ENCODE measurements at places on chromosomes 1 and 21.

DNA sequence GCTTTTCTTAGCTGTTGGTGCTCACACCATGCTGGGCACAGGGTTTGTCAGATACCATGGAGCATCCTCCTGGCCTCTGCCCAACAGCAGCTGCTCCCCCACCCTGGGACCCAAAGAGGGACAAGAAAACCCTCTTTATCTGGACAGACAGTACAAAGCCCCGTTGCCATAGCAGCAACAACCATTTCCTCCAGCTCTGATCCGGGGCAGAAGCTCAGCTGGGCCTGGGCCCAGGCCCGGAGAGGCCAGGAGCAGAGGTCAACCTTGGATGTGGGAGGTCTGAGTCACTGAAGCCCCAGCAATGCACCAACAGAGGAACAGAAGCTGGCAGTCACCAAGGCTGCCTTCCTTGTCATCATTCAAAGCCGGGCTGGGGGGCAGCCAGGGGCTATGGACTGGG lies 228.4 kb upstream of the POU3F1 start:
- DNase-seq = no peak

GRCh38 chr1:111082421-111083203 lies 57.3 kb downstream of the DRAM2 start:
- DNase-seq = no peak

DNA sequence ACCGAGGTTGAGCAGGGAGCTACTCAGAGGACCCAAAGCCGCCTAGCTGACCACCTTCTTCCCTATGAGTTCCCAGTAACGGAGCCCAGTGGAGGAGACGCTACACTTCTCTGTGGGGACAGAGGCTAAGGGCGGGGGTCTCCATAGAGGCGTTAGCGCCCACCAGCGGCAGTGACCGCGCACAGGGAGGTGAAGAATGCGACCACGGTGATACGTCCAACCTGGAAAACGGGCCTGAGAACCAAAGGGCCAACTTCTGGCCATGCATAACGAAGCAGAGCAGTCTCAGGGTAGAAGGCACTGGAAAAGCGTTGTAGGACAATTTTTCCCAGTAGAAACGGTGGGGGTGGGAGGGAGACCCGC lies 400 bp upstream of the COG2 start:
- DNase-seq = no peak

- DNase-seq = no peak
Observed at GRCh38 chr1:78088486-78088885, 42.7 kb downstream of the GIPC2 start.

DNA sequence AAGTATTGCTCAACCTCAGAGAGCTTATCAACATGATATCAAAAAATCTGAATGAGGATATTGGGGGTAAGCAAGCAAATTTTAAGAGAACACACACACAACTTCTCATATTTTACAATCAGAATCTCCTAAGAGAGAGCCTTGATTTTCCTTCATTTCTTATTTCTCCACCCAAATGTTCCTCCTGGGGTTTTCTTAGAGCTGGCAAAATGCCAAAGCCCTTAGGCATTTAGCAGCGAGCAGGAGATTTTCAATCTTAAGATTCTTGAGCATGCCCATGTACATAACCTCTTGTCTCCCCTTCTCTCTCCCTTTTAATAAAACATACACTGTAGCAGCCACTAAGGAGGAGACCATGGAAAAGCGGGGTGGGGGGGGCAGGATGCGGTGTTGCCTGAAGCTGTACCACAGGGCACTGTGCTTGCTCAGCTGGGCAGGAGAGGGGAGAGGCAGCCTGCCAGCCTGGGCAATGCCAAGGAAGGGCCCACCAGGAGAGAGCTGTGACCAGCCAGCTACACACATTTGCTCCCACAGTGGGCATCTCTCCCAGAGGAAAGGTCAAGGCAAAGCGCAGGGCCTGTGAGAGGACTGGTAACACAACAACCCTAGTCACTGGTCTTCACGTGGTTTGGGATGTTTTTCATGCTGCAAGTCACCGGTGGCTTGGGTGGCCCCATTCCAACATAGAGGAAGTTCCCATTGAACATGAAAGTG lies 4.3 kb downstream of the BRINP2 start:
- no peak for DNase-seq

- DNase-seq = no peak
Observed at GRCh38 chr21:39071623-39072214, 111.5 kb downstream of the PSMG1 start.

DNA sequence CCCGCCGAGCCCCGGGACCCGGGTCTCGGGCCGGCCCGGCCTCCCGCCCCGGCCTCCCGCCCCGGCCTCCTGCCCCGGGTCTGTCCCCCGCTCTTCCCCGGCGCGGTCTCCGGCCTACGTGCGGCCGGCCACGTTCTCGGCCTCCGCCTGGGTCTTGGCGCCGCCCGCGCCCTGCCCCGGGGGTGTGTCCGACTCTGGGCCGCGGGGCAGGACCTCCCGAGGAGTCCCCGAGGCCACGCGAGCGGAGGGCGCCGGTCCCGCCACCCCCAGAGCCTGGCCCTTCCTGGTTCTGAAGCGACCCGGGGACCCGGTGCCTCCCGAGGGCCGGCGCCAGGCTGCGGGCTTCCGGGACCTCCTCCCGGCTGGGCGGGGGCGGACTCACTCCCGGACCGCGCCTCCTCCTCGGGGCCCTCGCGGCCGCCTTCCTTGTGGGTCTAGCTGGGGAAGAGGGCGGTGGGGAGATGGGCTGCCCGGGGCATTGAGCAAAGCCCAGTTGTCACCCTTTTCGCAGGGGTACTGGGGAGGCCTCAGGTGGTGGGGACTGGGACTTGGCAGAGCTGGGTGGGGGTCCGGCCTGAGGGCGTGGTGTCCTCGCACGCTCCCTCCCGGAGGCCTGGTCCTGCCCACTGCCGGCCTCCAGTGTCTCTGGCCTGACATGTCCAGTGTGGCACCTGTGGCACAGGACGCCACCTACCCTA lies 558 bp downstream of the PFKL start:
- no peak for DNase-seq

- no peak for DNase-seq
Observed at GRCh38 chr21:18542081-18542480, 138.5 kb upstream of the TMPRSS15 start.

- DNase-seq = no peak
Observed at GRCh38 chr1:8018492-8019228, 7.4 kb downstream of the ERRFI1 start.

DNA sequence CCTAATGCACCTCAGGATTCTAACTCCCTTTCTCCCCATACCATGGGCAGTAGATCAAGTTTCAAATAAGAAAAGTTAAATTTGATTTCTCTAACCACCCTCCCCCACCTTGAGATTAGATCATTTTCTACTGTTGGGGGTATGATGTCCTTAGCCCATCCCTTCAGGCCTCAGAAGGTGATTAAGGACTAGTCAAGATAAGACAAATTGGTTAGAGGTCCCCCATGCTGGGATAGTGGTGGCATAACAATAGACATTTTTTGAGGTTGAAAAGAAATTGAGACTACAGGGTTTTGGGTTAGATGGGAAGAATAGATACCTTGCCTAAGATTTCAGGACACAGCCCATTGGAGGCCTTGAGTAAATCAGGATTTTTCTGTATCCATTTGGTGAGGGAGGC lies 2.5 kb downstream of the CFAP126 start:
- no peak for DNase-seq

- DNase-seq = no peak
Observed at GRCh38 chr1:38899560-38899959, 18.2 kb upstream of the GJA9 start.

DNA sequence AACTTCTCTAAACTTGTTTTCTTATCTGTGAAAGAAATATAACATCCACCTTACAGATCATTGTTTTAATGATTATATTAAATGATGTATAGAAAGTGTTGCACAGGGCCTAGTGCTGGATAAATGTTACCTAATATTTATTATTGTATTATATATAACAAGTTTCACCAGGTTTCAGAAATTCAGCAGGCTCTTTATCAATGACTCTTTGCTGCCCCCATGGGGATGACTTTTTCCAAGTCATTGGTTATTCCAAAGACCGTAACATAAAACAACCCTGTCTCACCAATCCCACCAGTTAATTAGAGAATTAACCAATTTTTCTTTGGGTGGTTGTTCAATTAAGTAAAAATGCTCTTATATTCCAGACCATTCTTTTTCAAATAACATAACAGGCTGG lies 7.3 kb upstream of the DEDD start:
- DNase-seq = no peak

- DNase-seq = no peak
Observed at GRCh38 chr1:115356356-115356755, 18.3 kb upstream of the NGF start.

- DNase-seq = no peak
Observed at GRCh38 chr1:54221113-54221834, 21.3 kb downstream of the MRPL37 start.
